ENCODE measurements at places on chromosomes 2 and 18. TPM values are rescaled to one million over a fixed set of nuclear protein-coding genes. Genes with fewer than 3 reads are reported as not detected.
A peak's percentile ranks its signal among the peaks of the same experiment; 100 is the strongest.

Gene CCBE1
- polyA plus RNA-seq, result 33.6 TPM

Gene MITD1
- polyA plus RNA-seq, result 20.7 TPM

Gene ASB18
- not detected for polyA plus RNA-seq

Gene NAT8
- not detected for polyA plus RNA-seq

Gene ALPP
- not detected for polyA plus RNA-seq

Gene PKDCC
- 1.2 TPM for polyA plus RNA-seq

Gene HOXD12
- 0.14 TPM for polyA plus RNA-seq

Gene UGT1A3
- polyA plus RNA-seq, result not detected

Gene SERPINB13
- not detected for polyA plus RNA-seq

Gene SLC9A4
- polyA plus RNA-seq, result not detected

Gene GBX2
- not detected for polyA plus RNA-seq

Gene RAB6D
- polyA plus RNA-seq, result 0.15 TPM

Gene AQP12B
- polyA plus RNA-seq, result not detected

GRCh38 chr2:160309585-160309984, 109.5 kb upstream of the ITGB6 start:
- DNase-seq, result peak; percentile 77

- DNase-seq, result peak; percentile 14
Observed at GRCh38 chr2:200523158-200523557, 2.8 kb upstream of the SGO2 start.

DNA sequence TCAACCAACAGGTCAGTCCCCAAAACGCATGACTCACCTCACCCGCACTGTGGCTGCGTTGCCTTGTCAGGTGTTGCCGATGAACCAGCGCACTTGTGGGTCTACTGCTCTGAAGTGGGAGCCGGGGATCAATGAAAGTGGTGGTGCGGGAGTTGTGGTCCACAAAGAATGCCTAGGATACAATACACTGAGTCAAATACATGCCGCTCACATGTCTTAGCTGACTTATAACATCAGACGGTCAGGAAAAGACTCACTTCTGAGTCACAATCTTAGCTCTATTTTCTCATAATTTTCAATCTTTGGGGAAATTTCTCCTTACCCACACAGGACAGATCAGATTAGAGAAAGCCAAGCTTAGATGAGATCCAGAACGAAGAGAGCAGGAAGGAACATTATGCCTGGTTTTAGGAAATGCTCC, 107.1 kb upstream of the STK17B start:
- peak; percentile 88 for DNase-seq

- peak; percentile 23 for DNase-seq
Observed at GRCh38 chr2:229314117-229314516, 43.0 kb upstream of the PID1 start.

- DNase-seq, result peak; percentile 80
Observed at GRCh38 chr18:47118981-47119380, 31.3 kb downstream of the HDHD2 start.

DNA sequence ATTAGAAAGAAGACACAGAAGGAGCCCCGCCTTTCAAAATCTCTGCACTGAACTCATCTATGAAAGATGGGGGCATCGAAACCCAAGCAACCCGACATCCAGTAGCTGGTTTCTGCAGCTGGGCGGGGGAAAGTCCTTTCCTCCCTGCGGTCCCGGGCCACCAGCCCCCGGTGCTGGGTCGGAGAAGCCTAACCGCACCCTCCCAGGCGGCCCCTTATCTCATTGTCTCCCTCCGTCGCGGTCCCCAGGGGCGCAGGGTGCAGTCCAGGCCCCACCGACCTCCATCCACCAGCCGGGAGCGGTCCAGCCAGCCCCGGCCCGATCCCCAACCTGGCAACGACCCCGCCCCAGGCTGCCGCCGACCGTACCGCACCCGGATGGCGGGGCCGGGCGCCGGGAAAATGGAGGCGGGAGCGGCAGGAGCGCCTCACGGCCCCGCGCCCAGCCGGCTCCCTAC, 452 bp downstream of the RAPH1 start:
- peak; percentile 59 for DNase-seq

DNA sequence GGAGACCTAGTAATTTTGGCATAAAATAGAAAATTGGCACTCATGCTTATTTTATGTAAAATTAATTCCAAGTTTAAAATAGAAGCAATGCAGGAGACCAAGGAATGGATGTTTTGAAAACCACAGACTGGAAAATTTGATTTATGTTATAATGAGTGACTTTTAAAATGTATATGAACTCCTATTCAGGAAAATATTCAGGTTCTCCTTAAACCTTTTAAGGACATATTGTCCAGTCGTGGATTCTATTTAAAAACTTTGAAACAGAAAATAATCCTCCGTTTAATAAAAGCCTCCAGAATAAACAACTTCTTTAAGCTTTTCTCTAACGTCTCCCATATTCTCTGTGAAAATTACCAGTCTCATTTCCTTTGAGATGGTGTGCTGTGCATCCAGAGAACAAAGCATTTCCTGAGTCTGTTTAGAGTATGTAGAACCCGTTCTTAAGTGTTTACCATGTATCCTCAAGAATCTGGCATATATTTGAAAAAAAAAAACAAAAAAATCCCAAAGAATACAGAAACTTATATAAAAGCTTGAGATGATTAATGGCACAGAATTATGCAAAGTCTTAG, 8.6 kb upstream of the YES1 start:
- no peak for DNase-seq

DNA sequence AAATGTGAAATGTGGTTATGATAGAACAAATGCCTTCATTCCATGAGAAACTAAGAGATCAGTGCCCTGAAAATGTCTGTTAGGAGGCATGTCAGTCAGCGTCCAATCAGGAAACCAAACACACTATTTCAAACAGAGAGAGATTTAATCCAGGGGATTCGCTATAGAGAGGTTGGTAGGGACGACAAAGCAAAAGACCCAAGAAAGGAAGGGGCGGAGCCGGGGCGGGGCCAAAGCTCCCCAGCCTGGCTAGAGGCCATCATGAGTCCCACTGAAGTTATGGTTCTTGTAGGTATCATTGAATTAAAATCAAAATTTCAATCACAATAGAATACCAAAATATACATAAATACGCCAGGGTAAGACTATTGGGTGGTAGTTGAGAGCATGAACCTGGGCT, 32.9 kb upstream of the RNF149 start:
- DNase-seq, result no peak

DNA sequence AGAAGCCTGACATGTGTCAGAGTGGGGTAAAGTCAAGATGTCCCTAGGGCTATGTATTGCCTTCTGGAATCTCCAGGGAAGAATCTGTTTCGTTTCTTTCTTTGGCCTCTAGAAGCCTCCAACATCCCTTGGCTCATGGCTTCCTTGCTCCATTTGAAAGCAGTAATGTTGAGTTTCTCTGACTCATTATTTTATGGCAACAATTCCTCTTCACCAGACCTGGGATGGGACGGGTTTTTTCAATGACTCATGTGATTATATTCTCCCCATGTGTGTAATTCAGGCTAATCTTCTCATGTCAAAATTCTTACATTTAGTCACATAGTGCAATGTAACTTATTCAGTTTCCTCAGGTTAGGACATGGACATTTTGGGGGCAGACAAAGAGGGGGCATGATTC, 1038.6 kb downstream of the CBLN2 start:
- no peak for DNase-seq

- DNase-seq, result peak; percentile 29
Observed at GRCh38 chr2:121128741-121129659, 156.0 kb downstream of the TFCP2L1 start.

GRCh38 chr2:54867457-54867856, 144.0 kb downstream of the EML6 start:
- no peak for DNase-seq

DNA sequence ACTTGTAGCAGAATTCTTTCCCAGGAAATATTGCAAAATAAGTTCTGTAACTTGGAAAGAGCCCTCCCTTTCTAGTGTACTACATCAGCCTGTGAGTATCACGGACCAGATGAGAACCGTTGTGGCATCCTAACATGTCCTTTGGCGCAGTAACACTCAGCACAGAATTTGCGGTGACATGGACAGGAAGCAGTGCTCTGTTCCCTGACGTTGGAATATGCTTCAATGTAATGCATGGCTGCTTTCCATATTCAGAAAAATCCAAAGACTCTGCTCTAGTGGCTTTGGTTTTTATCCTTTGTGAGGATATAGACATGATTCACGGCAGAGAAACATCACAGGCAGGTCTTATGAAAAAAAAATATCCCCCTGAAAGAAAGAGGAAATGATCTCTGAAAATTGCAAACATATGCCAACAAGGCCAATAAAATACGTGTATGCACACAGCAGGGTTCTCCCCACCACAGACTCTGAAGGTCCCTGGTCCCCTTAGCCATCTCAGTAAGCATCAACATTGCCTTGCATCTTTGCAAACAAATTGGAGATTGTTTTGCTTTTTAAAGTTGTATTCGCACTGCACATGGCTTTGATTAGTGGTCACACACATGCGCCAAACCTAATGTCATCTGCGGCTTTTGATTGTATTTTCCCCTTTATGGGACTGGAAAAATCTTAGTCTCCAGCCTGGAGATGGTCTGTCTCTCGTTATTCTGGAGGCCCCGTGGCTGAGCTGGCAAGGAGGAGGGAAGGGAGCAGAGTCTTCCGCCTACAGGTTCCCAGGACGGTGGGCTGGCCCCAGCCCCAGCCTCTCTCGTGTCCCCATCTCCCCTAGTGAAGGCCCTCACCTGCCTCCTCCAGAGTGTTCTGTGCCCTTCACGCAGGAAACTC, 122.9 kb downstream of the COPS8 start:
- peak; percentile 94 for DNase-seq

DNA sequence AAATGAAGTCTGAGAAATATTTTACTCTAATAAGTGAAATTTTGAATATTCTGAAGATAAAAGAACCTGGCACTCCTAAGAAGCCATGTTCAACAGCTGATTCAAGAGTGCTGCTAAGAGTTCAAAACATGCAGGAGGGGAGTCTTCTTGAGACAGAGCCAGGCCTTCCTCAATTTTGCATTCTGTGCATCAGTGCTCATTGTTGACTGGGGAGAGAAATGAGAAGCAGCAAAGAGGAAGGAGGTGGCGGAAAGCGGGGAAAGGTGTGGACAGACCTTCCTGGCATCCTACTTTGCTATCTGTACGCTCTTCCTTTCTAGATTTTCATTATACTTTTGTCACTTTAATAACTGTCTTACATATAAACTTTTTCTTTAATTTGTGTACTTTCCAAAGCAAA, 29.7 kb upstream of the TXNDC2 start:
- DNase-seq, result no peak

- no peak for DNase-seq
Observed at GRCh38 chr2:181264441-181264840, 192.7 kb upstream of the ITGA4 start.

GRCh38 chr2:188610050-188610444, 318.4 kb downstream of the GULP1 start:
- DNase-seq, result peak; percentile 26

DNA sequence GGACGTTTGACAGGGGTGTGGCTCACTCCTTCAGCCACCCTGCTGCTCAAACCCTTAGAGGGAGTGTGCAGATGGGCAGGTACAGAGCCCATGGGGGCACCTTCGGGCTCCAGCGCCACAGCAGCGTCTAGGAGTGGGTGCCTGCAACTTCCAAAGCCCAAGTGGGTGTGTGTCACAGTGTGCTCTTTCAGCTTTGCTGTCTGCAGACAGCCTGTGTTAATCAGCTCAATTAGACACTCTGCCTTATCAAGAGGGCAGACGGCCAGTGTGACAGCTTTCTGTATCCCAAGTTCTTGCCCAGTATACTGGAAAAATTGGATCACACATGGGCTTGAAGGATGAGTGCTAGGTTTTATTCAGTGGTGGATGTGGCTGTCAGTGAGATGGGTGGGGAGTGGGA, 96.7 kb downstream of the AP1S3 start:
- DNase-seq, result no peak

DNA sequence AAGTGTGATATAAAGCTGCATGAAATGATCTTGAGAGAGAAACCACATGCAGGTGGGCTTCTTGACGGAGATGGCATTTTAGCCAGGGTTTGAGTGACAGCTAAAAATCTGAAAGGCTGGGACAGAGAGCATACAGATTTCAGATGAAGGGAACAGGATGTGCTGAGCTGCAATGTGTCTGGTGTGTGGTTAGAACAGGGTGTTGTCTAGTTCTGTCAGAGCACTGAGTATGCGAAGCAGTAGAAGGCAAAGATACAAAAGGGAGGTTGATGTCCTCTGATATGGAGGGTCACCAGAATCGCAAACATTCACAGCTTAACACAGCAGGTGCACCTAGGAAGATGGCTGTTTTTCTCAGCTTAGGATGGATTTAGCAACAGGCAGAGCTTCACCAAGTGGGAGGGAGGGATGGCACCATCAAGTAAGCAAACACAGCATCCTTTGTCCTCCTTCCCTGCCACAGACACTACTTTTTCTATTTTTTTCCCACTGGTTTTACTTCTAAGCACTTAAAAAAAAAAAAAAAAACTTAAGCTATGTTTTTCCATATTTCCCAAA, 182.5 kb downstream of the TMX3 start:
- DNase-seq, result no peak

DNA sequence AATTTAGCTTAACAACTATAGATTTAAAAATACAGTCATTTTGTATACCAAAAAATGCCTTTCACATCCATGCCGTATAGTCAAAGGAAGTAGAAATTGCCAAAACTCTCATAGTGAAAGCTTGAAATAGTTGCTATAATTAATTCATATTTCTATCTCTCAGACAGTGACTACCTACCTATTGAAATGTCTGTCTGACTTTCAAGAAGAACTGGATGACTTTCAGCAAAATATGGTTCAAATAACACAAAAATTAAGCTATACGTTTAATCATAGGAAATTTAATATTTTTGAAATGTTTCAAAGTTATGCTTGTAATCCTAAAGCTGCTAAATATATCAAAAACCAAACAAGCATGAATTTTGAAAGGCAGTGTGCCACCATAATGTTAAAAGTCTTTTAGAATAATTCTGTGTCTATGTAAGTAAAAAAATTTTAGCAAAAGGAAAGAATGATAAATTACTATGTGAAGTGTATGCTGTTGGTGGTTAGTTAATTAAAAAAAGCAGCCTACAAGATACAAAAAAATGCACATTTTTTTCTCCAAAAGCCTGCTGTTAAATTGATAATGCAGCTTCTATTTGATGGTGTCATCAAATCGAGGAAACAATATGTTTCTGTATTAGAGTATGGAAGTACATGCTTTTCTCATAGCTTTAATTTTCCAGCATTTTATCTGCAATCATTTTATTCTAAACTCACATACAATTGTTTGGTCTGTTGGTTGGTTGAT, 57.7 kb upstream of the ST6GAL2 start:
- DNase-seq, result no peak

GRCh38 chr18:67770520-67770919, 254.0 kb upstream of the DSEL start:
- no peak for DNase-seq

GRCh38 chr18:63192126-63192884, 127.3 kb downstream of the BCL2 start:
- no peak for DNase-seq

GRCh38 chr18:41700416-41700815, 254.6 kb upstream of the PIK3C3 start:
- no peak for DNase-seq

DNA sequence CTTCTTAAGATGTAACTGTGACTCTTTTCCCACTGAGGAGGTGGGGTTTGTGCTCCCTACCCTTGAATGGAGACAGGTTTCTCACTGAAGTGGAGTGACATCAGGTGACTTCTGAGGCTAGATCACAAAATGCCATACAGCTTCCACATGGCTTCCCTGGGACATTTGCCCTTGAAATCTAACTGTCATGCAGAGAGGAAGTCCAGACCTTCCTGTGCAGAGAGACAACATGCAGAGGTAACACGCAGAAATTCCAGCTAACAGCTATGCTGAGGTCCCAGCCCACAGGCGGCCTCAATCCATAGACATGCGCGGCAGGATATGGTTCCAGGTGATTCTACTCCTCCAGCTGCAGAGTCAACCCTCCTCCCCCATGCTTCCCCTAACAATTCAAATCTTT, 119.0 kb downstream of the TRIB2 start:
- no peak for DNase-seq

GRCh38 chr2:20327370-20327769, 23.3 kb downstream of the PUM2 start:
- no peak for DNase-seq
